Thoracic aorta (tissue), 2 donors: ENCODE measurements at places on chromosomes 5 and 9. TPM values are rescaled to one million over a fixed set of nuclear protein-coding genes. Genes with fewer than 3 reads are reported as not detected.

DNA sequence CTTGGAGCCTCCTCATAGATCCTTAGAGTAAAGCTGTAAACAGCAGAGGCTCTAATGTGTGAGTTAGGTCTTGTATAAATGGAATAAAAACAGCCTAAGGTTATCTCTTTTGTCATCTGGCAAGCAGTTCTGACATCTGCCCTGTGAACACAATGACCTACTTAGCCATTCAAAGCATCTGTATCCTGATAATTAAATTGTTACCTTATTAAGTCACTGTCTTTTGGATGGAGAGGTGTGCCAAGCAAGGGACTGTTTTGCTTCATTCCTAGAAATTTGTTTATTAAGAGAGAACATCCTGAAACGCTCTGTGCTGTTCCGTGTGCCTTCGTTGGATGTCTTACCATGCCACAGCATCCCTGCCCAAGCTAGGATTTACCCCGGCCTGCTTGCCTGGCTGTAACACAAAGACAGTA lies 1.5 kb downstream of the LSM11 start:
- H3K27ac ChIP-seq: no peak overlapping the region
- peaks cover 28% of the 10 kb centered on the region for H3K4me1 ChIP-seq
- H3K36me3 ChIP-seq: no peaks in the 10 kb centered on the region
- peak overlapping the region; percentile 89 for H3K4me3 ChIP-seq
- H3K27me3 ChIP-seq: no peaks in the 10 kb centered on the region

GRCh38 chr5:142784401-142784955 lies 14.3 kb downstream of the ARHGAP26 start:
- no peak for DNase-seq
- H3K36me3 ChIP-seq: no peaks in the 10 kb centered on the region
- no peaks in the 10 kb centered on the region for H3K27me3 ChIP-seq

DNA sequence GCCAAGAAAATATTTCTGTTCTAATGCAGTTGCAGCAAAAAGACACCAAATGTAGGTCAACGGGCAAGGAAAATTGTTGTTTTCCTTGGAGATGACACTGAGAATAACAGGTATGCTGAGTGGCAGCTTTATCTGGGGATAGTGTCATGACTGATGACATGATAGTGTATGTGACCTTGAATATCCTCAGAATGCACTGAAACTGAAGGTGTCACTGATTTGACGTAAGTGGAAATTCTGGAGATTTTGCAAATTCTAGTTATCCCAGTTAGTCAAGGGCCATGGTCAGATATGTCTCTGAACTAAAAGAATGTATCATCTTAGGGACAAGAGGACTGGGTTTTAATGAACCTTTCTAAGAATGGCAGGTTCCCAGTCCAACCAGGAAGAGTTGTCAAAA lies 138.0 kb upstream of the C9orf72 start:
- no peaks in the 10 kb centered on the region for H3K4me1 ChIP-seq
- H3K27ac ChIP-seq: no peak overlapping the region
- no peaks in the 10 kb centered on the region for H3K27me3 ChIP-seq
- no peak for DNase-seq
- no peak overlapping the region for H3K4me3 ChIP-seq
- no peaks in the 10 kb centered on the region for H3K36me3 ChIP-seq

GRCh38 chr5:159951387-159951786 lies 35.1 kb downstream of the ADRA1B start:
- peaks cover 6% of the 10 kb centered on the region for H3K4me1 ChIP-seq
- no peaks in the 10 kb centered on the region for H3K36me3 ChIP-seq

Gene ZFYVE16
- total RNA-seq: 36.8 TPM

Gene PCDHAC2
- total RNA-seq: not detected
